Breast epithelium (tissue), 4 donors: ENCODE measurements at places on chromosomes 4 and X.

- no peak overlapping the region for H3K4me3 ChIP-seq
- no peak for DNase-seq
- H3K4me1 ChIP-seq = no peaks in the 10 kb centered on the region
- no peaks in the 10 kb centered on the region for H3K27me3 ChIP-seq
Observed at GRCh38 chr4:19983072-19983471, 268.6 kb upstream of the SLIT2 start.

DNA sequence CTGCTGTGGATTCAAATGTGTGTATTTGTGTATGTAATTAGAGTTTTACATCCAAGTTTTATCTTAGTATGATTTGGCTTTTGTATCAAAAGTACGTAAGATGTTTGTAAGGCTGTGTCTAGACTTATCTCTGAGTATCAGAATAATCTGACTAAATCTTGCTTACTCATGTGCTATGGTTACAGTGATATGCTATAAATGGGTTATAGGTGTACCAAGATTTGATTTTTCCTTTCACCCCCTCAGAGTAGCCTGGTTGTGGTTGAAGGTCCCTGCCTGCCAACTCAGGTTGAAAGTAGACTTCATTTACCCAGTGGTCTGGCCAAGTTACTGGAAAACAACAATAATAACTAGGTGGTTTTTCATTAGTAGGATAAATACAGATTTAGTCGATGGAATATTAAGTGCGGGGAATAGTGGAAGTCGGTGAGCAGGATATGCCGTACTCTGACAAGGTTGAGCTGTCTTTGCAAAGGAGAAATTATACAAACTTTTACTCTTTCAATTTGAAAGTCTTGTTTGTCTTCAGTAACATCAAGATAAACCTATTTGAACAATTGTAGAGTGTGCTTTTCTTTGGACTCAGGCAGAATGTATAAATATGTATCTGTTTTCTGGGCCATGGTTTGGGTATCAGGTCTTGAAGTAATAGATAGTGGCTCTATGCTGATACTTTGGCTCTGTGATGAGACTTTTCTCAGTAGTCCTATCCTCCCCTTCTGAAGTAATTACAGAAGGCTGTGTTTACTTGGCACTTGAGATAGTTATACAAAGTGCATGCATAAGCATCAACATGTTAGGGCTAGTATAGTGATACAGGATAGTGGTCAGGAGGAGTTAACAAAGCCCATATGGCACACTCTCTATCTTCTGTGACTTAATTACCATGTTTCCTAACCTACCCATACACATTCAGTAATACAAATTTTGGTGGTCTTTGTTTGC is 23.7 kb downstream of the BMP2K start:
- H3K4me3 ChIP-seq = no peak overlapping the region
- no peaks in the 10 kb centered on the region for H3K4me1 ChIP-seq
- H3K27ac ChIP-seq = no peak overlapping the region
- H3K27me3 ChIP-seq = no peaks in the 10 kb centered on the region
- no peaks in the 10 kb centered on the region for H3K36me3 ChIP-seq
- no peak for DNase-seq

DNA sequence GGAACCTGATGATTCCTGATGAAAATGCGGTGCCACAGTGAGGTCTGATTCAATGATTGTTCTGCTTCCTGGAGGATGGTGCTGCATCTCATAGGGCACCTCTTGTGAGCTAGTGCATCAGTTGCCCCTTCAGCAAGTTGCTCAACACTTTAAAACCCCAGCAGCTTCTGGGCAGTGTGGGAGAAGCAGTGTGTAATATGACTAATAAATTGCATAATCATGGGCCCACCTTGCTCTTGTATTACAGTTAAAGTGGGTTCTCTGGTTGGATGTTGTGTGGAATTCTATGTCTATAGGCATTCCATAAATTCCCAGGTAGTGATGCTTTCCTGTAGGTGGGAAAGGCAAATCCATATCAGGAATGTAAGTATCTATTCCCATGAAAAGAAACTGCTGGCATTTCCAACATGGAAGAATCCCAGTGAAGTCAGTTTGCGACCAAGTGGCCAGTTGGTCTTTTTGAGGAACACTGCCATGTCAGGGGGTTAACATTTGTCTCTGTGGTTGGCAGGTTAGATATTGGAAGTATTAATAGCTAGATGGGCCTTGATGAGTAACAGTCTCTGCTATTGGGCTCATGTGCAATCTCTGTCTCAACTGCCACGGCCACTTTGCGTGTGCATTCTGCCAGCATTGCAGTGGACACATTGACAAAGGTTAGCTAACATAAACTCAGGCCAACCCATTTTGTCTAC is 121.1 kb upstream of the OTUD4 start:
- DNase-seq = no peak
- no peaks in the 10 kb centered on the region for H3K36me3 ChIP-seq
- no peaks in the 10 kb centered on the region for H3K4me1 ChIP-seq
- H3K27ac ChIP-seq = no peak overlapping the region

DNA sequence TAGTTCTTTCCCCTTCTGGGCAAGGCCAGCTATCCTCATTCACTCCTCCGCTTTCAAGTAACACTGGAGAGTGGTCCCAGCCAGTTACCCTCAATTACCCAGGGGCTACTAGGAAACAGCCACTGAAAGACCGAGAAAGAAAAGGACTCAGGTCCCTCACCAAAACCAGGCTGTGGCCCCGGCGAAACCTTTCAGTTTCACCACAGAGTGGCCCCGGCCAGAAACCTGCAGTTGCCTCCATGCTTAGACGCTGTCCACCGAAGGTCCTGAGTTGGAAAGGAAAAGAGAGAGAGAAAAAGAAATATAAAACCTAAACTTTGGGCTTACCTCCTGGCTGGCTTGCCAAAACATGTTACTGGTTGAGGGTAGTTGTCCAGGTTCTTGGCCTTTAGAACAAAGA is 5.0 kb upstream of the AREG start:
- H3K27ac ChIP-seq = no peak overlapping the region
- no peaks in the 10 kb centered on the region for H3K4me1 ChIP-seq
- H3K4me3 ChIP-seq = no peak overlapping the region
- no peaks in the 10 kb centered on the region for H3K36me3 ChIP-seq
- no peaks in the 10 kb centered on the region for H3K27me3 ChIP-seq

DNA sequence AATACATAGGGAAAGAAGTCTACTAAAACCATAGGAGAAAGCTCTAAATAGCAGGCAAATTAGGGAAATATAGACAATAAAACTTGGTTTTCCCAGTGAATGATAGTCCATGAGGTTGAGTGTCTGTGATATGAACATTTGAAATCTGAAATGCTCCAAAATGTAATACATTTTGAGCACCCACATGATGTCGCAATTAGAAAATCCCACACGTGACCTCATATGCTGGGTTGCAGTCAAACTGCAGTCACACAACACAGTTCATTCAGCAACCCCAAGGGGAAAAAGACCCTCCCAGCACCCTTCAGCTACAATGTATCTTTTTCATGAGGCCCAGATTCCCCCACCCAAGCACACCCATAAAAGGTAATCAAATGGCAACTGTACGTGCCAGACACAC is 155.6 kb downstream of the BTC start:
- DNase-seq = no peak
- H3K27ac ChIP-seq = no peak overlapping the region
- no peaks in the 10 kb centered on the region for H3K36me3 ChIP-seq
- no peak overlapping the region for H3K4me3 ChIP-seq
- no peaks in the 10 kb centered on the region for H3K27me3 ChIP-seq

DNA sequence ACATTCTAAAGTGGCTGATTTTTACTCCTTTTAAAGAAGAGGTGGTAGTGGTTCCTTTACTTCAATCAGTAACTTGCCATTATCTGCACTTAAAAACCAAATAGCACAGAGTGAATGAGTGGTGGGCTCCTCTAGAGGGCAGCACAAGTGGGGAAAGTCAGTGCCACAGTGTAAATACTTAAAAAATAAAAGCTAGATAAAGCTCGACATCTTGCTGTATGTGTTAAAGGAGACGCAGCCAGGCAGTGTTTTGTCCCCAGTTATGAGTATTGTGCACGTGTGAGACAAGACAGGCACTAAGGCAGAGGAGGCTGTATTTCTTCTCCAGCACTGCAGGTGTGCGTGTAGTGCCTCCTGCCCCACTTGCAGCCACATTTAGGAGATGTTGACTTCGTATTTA is 24.6 kb downstream of the NAP1L5 start:
- no peaks in the 10 kb centered on the region for H3K27me3 ChIP-seq
- no peak overlapping the region for H3K4me3 ChIP-seq

- no peak overlapping the region for H3K4me3 ChIP-seq
- DNase-seq = peak; percentile 56
- H3K4me1 ChIP-seq = no peaks in the 10 kb centered on the region
- no peaks in the 10 kb centered on the region for H3K36me3 ChIP-seq
- no peaks in the 10 kb centered on the region for H3K27me3 ChIP-seq
Observed at GRCh38 chr4:70505151-70505748, 13.1 kb upstream of the AMTN start.

- H3K36me3 ChIP-seq = no peaks in the 10 kb centered on the region
- no peaks in the 10 kb centered on the region for H3K4me1 ChIP-seq
- H3K27me3 ChIP-seq = no peaks in the 10 kb centered on the region
- DNase-seq = no peak
- H3K27ac ChIP-seq = no peak overlapping the region
- H3K4me3 ChIP-seq = no peak overlapping the region
Observed at GRCh38 chr4:145045180-145045579, 52.8 kb downstream of the ANAPC10 start.

DNA sequence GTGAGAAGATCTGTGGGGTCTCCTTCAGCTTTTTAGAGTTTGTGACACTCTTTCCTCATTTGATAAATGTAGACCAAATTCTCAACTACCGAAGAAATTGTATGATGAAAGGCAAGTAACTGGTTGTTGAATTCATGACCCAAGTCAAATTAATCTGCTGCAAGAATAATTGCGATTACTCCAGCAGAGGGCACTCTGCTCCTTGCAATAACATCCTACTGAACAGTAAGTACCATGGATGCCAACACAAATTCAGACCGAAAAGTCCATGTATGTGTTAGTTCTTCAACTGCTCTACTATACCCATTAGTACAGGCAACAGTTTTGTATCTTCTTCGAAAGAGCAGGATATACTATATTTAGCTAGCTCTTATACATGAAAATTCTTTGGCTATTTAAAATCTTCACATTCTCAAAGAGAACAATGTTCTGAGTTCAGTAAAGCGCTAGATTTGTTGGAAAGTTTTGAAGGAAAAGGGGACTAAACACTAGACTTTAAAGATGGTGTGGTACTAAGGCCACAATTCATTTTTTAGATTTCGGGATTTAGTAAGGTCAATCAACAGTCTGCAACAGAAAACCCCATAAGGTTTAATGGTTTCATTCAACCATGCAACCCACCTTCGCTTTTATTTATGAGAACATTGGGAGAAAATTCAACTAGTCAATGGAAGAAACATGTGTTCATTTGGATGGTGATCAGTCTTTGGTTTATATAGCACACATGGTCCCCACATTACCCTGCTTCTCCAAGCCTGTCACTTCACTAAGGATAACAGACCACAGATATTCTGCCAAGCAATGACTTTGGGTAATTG is 105.4 kb upstream of the TBC1D9 start:
- no peak overlapping the region for H3K4me3 ChIP-seq
- H3K36me3 ChIP-seq = no peaks in the 10 kb centered on the region
- no peaks in the 10 kb centered on the region for H3K4me1 ChIP-seq

- H3K4me1 ChIP-seq = no peaks in the 10 kb centered on the region
- H3K27me3 ChIP-seq = no peaks in the 10 kb centered on the region
- no peak for DNase-seq
- no peak overlapping the region for H3K4me3 ChIP-seq
- H3K27ac ChIP-seq = no peak overlapping the region
Observed at GRCh38 chrX:41796577-41796976, 72.6 kb downstream of the GPR82 start.

DNA sequence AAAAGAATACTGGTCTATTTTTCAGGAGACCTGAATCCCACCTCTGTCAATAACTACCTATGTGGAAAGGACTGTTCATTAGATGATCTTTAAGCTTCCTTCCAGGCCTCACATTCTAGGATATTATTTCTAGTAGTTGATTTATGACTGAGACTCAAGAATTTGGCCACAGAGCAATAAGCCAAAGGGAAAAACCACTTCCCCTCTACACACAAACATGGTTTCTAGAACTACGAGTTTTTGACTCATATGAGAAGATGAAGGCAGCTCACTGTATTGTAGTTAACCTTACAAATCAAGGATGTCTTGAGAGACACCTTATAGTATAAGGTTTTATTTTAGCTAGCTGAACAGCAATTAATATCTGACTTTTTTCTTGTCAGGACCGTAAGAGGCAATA is 36.9 kb upstream of the GDPD2 start:
- H3K27ac ChIP-seq = no peak overlapping the region
- no peaks in the 10 kb centered on the region for H3K36me3 ChIP-seq
- no peak overlapping the region for H3K4me3 ChIP-seq
- DNase-seq = no peak
- H3K4me1 ChIP-seq = no peaks in the 10 kb centered on the region

- H3K36me3 ChIP-seq = no peaks in the 10 kb centered on the region
- no peak overlapping the region for H3K4me3 ChIP-seq
- H3K27me3 ChIP-seq = no peaks in the 10 kb centered on the region
- H3K27ac ChIP-seq = no peak overlapping the region
Observed at GRCh38 chr4:25993395-25994185, 79.6 kb downstream of the SMIM20 start.

- H3K4me1 ChIP-seq = no peaks in the 10 kb centered on the region
- H3K36me3 ChIP-seq = no peaks in the 10 kb centered on the region
- no peak overlapping the region for H3K27ac ChIP-seq
- no peak overlapping the region for H3K4me3 ChIP-seq
- no peak for DNase-seq
Observed at GRCh38 chrX:133335027-133335426, 80.3 kb downstream of the GPC4 start.

DNA sequence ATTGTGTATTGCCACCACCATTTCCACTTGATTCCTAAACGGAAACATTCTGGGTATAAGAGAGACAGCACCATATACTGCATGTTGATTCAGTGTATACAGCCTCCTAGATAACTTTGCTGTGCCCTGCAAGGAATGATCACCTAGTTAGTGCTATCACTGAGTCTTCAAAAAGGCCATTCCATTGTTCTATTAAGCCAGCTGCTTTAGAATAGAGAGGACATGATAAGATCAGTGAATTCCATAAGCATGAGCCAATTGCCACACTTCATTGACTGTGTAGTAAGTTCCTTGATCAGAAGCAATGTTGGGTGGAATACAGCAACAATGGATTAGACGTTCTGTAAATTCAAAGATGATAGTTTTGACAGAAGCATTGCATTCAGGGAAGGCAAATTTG is 1047.3 kb downstream of the PCDH18 start:
- no peak for DNase-seq
- H3K27me3 ChIP-seq = no peaks in the 10 kb centered on the region
- no peaks in the 10 kb centered on the region for H3K36me3 ChIP-seq
- no peaks in the 10 kb centered on the region for H3K4me1 ChIP-seq
- H3K27ac ChIP-seq = no peak overlapping the region
- no peak overlapping the region for H3K4me3 ChIP-seq

GRCh38 chr4:107863850-107864371 is 39.2 kb downstream of the SGMS2 start:
- H3K36me3 ChIP-seq = no peaks in the 10 kb centered on the region
- no peaks in the 10 kb centered on the region for H3K27me3 ChIP-seq
- H3K27ac ChIP-seq = no peak overlapping the region
- no peak for DNase-seq

GRCh38 chr4:145731028-145731427 is 51.1 kb downstream of the C4orf51 start:
- peaks cover 23% of the 10 kb centered on the region for H3K4me1 ChIP-seq
- no peak overlapping the region for H3K27ac ChIP-seq
